ENCODE measurements at places on chromosomes 5 and 9.

DNA sequence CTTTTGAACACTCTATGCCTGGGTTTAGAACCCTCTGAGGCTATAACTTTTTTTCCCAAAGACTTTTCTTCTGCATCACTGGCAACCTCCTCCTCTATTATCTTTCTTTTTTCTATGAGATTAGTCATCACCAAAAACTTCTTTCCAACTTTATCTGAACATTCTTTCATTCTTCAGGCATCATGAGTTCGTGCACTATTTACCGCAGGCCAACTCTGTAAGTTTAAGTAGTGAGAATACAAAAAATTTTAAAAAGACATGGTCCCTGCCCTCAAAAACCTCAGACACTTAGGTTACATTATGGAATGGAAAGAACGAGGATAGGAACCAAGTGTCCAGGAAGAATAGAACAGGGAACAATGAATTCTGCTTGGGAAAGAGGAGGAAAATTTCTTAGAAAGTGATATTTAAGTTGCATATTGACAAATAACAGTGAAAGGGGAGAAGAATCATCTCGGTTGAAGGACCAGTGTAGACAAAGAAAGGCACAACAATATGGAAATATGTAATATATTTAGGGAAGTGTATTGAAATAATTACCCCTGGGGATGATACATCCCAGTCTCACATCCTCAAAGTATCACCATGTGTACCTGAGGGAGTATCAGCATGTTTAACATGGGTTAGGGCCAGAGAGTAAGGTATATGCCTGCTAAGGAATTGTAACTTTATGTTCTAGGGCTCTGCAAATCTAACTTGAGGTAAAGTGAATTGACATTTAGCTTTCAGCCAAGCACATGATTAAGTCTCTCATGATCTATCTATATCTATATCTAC, 196.5 kb upstream of the NREP start:
- DNase-seq, result no peak

DNA sequence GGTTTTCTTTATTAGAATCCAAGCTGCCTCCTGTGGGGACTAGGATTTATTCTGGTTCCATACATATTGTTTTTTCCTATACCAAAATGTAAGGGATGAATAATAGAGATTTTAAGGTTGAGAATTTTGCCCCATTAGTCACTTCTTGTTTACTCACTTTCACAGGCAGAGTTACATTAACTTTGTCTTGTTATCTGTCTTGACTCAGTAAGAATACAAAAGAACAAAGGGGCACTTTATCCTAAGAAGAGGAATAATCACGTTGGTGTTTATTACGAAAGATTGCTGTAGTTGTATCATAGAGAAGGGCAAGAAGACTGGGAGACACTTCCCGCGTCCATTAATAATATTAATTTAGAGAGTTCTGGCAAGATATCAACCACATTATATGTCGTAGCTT, 599.7 kb upstream of the FTMT start:
- no peak for DNase-seq

- no peak for DNase-seq
Measured at GRCh38 chr9:116209414-116210116, 56.0 kb downstream of the PAPPA start.

GRCh38 chr5:59615272-59615671, 278.3 kb downstream of the PDE4D start:
- DNase-seq, result no peak

GRCh38 chr9:38683336-38683735, 36.6 kb downstream of the FAM240B start:
- DNase-seq, result no peak

GRCh38 chr5:196350-196749, 5.1 kb downstream of the LRRC14B start:
- DNase-seq, result no peak

GRCh38 chr9:120783602-120784047, 9.6 kb downstream of the FBXW2 start:
- no peak for DNase-seq

DNA sequence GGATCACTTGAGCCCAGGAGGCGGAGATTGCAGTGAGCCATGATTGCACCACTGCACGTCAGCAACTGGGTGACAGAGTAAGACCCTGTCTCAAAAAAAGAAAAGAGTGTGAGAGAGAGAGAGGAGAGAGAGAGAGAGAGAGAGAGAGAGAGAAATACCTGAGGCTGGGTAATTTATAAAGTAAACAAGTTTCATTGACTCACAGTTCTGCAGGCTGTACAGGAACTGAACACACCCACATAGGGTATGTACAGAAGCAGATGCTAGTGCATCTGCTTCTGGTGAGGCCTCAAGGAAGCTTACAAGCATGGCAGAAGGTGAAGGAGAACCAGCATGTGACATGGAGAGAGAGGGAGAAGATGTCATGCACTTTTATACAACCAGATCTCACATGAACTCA, 46.4 kb upstream of the CHD1 start:
- no peak for DNase-seq

DNA sequence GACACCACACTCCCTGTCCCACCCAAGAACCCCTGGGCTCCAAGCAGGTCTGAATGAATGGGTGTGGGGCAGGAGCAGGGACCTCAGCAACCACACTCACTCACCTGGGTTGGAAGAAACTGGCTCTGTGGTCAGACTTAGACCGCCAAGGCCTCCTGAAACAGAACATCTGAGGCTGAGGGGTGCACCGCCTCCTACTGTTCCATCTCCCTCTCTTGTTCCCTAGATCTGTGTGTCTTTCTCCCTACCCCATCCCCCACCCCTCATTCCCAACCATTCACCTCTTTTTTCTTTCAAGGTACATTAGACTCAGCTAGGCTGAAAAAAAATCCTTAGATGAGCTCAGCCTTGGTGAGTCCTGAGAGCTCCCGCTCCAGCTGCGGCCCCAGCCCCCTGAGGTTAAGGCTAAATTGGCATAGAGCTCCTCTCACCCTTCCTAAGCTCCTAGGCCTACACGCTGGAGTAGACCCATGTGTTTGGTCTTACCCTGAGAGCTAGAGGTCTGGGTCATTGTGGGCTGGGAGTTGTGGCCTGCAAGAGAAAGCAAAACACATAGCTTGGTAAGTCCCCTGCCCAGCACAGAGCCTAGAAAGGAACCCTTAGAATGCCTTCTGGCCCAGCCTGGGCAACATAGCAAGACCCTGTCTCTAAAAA, 4.8 kb downstream of the ECSCR start:
- peak; percentile 53 for DNase-seq

- no peak for DNase-seq
Measured at GRCh38 chr9:104765138-104765537, 1.2 kb downstream of the NIPSNAP3B start.

- DNase-seq, result no peak
Measured at GRCh38 chr5:176178789-176179188, 59.4 kb upstream of the SIMC1 start.

DNA sequence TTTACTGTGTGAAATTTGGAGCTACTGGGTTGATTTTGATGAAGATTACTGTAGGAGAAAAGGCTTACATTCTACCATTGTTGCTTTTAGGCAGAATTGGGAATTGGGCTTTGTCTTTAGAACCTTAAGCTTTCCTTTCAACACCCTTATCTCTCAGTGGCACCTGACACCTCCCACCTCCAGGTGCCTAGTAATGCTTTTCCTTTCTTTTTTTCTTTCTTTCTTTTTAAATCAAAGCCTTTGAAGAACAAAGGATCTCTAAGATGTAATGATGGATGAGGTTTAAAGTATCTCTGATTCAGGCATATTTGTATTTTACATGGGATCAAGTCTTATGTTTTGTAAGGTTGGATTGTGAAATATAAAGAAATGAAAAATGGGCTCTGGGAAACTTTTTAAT, 2.9 kb upstream of the ADGRV1 start:
- DNase-seq, result no peak

- DNase-seq, result no peak
Measured at GRCh38 chr5:147388184-147389108, 121.4 kb downstream of the DPYSL3 start.

DNA sequence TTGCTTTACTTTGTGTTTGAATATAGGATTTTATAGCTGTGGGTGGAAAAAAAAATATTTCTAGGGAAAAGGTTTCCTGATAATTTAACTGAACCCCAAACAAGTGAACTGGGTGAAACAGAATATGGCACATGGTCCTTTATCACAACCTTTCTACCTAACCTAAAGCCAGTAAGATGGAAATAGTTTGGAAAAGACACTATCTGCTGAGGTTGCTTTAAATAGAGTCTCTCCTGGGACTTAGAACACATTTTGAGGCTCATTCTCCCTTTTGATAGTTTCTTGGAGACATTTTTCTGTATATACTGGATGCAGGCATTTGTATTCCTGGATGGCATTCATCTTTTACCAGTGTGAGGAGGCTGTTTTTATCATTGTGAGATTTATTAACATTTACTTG, 39.4 kb downstream of the BASP1 start:
- no peak for DNase-seq

DNA sequence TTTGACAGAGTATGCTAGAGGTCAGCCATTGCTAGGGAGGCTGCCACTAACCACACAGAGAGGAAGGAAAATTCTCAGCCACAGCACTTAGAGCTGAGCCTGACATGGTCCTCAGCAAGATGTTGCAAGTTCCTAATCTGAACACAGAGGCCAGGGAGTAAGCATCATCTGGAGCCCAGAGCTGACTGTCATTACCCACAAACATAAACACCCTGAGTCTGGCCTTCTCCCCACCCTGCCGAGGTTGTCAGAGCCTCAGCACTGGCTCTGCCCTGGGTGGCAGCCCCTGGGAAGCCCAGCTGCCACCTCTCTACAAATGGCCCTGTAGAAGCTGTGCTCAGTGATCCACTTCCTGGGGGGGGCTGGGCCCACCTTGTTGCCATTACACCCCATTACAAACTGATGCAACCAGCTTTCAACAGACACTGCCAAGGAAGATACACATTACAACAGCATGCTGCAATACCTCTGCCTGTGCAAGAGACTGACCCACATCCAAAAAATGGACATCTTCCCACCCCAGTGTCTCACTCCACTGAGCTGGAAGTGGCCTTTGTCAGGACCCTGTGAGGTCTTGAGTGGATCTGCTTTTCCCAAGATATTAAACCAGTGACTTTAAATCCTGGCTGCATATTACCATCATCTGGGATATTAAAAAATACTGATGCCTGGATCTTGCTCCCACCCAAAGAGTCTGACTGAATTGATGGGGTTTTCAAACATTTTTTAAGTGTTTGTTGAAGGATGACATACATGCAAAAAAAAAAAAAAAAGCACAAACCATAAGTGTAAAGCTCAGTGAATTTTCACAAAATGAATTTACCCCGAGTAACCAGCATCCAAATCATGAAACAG, 33.0 kb downstream of the IRF1 start:
- no peak for DNase-seq

- no peak for DNase-seq
Measured at GRCh38 chr5:62486672-62487071, 74.1 kb downstream of the IPO11 start.

DNA sequence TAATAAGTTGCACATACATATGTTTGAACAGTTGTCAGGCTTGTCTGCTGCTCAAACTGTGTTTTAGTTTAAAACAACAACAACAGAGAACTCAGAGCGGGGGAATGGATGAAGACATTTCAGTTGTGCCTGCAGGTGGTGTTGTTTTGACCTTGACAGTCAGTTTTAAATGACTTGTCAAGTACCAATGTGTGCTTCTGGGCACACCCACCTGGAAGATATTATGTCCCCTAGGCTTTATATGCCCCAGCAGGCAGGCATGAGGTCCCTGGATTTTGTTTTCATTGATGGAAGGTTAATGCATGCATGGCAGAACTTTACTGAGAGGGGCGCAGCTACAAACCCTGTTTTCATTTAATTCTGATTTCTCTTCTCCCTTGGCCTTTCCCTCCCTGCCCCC, 84.6 kb downstream of the AOPEP start:
- no peak for DNase-seq

DNA sequence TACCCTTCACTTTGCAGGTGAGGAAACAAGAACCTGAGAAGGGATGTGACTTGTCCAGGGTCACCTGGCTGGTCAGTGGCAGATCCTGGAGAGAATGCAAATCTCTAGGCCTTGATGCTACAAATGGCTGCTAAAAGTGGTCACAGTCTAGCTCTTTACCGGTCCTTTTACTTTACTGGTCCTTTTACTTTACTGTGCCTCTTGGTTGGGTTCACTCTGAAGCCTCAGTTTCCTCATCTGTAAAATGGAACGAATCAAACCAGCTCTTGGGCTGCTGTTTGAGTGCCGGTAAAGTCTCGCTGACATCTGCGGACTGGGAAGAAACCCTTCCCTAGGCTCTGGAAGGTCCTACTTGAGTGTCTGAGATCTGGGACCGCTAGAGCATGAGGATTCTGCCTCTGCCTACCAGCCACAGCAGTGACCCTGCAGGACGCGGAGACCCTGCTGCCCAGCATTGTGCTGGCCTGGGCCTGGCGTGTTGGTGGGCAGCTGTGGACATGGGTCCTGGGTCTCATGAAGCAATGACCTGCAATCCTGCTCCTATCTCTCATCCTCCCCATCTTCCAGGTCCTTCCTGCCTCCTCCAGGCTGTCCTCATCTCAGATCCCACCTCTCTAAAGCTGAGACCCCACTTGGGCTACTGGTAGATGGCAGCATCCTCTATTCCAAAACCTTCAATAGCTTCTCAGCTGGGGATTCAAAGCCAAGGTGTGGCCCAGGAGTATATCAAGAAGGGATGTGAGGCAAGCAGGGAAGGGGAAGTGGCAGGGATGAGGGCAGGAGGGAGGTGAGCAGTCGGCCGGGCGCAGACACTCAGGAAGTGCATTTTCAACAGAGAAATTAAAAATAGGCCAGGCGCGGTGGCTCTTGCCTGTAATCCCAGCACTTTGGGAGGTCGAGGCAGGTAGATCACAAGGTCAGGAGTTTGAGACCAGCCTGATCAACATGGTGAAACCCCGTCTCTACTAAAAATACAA, 13.3 kb downstream of the CORO2A start:
- no peak for DNase-seq

DNA sequence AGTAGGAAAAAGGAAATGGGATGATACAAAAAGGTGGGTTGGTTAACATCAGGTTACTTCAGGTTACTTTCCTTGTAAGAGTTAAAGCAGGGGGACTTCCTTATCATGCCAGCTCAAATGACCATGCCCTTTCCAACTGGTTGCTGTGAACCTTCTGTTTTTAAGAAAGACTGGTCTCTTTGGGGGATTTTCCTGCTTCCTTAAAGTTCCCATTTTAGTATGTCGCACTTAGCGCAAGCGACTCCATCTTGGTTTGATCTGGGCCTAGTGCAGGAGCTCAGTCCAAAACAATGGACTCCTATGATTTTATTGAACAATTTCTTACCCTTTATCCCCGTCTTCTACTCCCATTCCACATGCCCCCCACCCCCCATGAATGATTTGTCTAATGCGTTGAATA, 169.8 kb downstream of the INSYN2B start:
- no peak for DNase-seq

- no peak for DNase-seq
Measured at GRCh38 chr5:56457887-56458812, 225.0 kb upstream of the ANKRD55 start.

GRCh38 chr9:136423432-136424146, 13.1 kb downstream of the PMPCA start:
- no peak for DNase-seq

DNA sequence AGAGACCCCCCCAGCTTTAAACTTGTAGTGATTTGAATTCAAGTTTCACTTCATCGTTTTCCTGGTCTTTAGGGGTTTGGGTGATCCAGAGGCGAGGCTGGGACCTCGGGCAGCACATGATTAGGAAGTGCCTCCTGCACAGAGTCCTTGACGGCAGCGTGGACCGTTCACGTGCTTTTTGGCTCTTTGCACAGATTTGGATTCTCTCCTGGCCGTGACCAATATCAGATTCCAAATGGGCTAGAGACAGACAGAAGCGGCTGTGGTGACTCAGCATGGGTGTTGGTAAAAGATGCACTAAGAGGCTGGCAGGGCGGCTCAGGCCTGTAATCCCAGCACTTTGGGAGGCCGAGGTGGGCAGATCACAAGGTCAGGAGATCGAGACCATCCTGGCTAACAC, 117.2 kb upstream of the CACNA1B start:
- DNase-seq, result no peak

All from stimulated activated naive CD8-positive, alpha-beta T cell treated with anti-CD3 and anti-CD28 coated beads, Interleukin-15, Interleukin-2, amounts not matched to agents 100 U/mL and 50 U/mL, for 24 hours (primary cell).